NCI-H69 (cell line): ENCODE measurements at places on chromosomes 1 and 21.

DNA sequence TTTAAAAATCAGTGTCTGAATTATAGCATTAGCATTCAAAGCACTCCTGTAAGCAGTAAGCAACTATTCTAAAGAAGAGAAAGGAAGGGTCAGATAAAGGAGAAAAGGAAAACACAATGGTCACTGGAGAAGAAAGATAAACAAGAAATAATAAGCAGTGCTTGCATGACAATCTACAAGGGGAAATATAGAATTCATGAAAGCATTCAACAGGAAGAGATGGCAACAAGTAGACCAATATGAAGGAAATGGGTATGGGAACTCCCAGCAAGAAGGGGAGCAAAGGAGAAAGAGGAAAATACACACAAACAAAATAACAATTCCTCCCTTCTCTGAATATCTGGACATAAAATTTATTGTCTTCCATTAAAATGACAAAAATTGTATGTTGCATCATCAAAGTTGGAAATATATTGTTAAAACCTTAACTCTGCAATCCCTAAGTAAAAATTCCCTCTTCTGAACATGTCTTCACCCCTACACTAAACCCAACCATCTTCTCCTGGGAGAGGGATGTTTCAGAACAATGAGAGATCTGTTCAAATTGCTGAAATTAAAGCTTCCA, 206.3 kb upstream of the SAMSN1 start:
- DNase-seq = peak; percentile 56

- peak; percentile 71 for DNase-seq
Measured at GRCh38 chr1:214717351-214717750, 114.4 kb downstream of the CENPF start.

DNA sequence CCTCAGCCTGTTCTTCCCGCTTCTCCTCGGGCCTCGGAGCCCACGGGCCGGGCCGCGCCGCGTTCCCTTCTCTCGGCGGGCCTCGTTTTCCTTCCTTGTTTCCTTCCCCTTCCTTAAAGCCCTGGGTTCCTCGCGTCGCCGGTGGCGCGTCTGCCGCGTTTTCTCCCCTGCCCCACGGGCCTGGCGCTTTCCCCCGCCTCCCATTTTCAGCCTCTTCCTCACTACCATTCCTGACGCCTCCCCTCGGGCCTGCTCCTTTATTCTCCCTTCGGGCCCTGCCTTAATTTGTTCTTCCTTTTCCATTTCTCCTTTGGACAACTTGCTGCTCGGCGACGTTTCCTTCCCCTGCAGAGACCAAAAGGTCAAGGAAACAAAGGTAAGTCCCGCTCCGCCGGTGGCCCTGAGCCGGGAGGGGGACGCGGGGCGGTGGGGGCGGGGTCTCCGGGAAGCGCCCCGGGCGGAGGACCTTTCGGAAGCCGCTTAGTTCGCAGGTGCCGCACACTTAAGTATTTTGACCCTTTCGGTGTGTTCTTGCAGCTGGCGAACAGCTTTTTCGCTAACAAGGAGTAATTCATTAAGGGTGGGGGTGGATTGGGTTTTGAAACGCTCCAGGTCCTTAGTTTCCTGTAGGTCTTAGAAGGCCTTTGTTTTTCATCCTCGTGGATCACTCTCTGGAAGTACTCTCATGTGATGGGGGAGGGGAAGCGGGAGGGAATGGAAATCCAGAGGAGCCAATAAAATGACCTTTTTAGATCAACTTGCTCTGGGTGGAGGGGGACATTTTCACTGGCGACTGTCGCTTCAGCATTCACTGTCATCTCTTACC, 780 bp downstream of the YTHDF2 start:
- DNase-seq = peak; percentile 78

GRCh38 chr1:212595787-212596714, 12.5 kb upstream of the ATF3 start:
- peak; percentile 63 for DNase-seq

DNA sequence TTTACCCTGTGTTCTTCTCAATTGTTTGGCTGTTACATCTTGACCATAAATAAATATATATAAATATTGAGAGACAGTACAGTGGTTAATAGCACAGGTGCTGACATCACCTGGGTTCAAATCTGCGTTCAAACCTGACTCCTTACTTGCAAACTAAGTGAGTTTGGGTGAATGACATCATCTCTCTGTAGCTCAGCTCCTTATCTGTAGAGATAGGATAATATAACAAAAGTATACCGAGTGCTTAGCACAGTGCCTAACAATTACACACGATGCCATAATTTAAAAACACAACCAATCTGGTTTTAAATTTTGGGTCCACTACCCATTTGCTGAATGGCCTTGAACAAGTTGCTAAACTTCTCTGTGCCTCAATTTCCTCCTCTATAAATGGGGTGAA, 86.6 kb downstream of the RRAGC start:
- DNase-seq = no peak

GRCh38 chr1:54883349-54884102, 3.5 kb downstream of the DHCR24 start:
- DNase-seq = no peak

DNA sequence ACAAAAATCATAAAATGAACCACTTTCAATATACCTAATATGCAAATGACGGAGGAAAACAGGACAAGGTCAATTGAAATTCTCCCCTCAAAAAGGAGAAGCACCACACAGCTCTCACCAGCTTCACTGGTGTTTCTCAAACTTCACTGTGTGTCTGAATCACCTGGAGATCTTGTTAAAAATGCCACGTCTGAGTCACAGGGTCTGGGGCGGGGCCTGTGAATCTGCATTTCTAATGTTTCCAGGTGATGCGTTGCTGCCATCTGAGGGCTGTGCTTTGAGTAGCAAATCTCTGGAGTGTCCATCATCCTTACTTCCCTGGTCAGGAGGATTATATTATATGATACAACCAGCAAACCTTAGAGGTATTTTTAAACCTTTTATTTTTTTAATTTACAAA, 9.0 kb downstream of the CLDN19 start:
- peak; percentile 61 for DNase-seq

GRCh38 chr1:159088546-159089183, 12.1 kb upstream of the AIM2 start:
- DNase-seq = no peak

- no peak for DNase-seq
Measured at GRCh38 chr1:170694172-170694926, 30.4 kb downstream of the PRRX1 start.

DNA sequence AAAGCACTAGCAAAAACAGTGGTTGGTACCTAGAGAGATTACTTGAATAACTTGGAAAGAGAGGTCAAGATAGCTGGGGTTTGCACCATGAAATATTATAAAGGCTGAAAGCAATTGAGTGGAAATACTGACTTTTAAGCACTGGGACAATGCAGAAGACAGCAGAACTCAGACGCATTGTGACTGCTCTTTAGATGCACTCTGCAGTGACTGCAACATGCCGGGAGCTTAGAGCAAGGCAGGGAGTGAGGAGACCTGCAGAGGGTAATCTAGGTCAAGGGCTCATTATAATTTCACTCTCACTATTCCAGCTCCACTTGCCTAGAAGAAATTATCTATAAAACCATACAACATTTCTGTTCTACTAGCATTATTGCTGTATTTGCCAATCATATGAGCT, 36.6 kb downstream of the OLFM3 start:
- DNase-seq = no peak

GRCh38 chr21:44398499-44398898, 45.1 kb downstream of the TRPM2 start:
- no peak for DNase-seq

DNA sequence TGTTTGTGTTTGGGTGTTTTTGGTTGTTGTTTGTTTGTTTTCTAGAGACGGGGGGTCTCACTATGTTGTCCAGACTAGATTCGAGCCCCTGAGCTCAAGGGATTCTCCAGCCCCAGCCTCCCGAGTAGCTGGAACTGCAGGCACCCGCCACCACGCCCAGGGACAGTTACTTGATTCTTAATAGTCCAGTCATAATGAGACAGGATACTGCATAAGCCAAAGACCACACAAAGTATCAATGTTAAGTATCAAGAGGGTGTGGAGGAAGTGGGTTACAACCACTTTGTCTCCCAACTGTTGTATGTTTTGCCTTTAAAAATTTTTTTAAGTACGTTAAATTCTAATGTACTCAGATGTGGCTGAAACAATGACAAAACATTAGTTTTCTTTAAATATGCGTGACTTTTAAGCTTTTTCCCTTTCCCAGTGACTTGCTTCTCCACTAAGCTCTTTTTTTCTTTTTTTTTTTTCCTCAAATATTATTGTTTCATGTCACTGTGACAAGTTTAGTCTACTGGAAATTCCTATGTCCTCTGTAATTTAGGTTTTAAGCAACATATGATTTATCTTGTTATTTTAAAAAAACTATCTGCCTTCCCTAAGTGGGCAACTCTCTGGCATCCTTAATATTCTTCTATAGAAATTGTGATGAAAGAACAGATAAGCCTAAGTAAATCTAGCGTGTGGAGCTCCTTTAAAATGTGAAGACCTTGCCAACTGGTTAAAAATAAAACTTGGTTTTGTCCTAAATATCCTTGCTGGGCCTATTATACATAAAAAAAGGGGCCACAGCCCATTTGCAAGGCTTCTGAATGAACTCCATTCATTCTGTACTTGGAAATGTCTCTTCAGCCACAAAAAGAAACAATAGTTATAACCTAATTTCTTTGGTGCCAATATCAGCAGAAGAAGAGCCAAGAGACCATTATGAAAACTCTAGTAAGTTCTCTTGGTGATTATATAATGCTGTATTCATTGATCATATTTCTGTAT, 56.2 kb upstream of the DPH5 start:
- DNase-seq = no peak

- DNase-seq = no peak
Measured at GRCh38 chr1:116154536-116154935, 43.3 kb downstream of the MAB21L3 start.

DNA sequence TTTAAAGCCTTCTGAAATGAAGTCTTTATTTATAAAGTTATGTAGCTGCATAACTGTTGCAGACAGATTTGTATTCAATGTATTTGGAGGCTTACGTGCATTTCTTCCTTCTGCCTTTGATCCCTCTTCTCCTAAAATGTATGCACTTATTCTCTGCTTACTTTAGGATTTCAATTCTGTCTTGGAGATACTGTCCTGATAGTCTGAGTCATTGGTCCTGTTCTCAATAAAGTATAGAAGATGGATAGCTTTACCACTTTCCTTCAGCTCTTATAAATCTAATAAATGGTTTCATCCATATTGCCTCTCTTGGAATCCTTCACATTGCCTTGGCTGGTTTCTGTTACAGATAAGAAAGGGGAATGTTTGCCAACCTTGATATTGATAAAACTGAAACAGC, 430.1 kb upstream of the CAMK1G start:
- no peak for DNase-seq

DNA sequence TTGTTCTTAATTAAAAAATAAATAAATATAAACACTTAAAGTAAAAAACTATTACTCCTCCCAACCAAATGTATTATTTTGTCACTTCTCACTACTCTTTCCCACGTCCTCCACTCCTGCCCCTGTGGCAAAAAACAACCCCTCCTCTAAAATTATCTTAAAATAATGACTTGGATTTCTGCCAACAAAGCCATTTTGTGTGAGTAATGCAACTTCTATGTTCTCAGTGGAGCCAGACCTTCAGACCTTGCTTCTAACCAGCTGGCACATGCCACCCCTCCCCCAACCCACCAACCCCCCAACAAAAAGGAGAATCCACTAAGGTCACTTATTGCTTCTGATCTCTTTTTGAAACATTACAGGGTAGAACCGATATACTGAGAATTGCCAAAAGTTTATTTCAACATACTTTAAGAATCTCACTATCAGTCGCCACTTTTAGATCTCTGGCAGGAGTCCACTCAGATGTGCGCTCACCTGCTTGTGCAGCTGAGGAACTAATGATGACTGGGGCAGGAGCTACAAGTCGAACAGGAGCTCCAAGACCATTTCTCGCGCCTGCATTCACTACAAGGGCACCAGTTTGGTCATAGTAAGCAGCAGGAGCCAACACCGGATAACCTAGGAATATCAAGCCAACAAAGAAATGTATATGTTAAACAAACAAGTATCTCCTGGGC, 58.3 kb upstream of the SDC3 start:
- peak; percentile 95 for DNase-seq

DNA sequence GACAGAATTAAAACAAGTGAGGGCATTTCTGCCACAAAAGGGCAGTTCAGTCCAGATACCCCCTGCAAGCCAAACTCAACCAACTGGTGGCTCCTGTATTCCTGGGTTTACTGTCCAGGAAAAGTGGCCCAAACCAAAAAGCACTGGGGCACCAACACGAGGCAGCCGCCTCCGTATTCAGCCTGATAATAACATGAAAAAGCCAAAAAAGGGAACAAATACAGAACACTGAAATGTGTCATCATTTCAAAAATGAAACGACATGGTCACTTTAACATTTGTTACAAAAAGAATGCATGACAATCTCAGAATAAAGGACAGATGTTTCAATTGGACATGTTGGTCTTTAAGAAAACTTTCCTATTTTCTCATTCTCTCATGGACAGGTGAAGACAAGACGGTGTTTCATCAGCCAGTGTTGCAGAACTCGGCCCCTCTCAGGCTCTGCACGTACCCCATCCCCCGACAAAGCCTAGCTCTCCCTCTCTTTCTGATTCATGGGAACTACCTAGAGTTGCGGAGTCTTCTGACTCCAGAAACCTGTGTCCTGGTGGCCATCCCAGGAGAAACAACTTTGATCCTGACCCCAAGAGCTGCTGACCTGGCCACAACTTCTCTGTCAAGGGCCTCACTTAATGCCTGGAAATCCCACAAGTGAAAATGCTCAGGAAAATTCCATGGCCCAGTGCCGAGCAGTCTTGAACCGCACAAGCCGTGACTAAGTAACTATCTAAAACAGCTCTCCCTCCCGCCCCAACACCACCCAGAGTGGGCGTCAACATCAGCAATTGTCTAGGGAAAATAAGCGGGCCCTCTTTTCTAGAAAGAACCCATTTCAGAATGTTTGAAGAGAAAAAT, 27.1 kb downstream of the ZBTB17 start:
- DNase-seq = no peak

GRCh38 chr1:74426208-74426937, 86.0 kb downstream of the LRRC53 start:
- peak; percentile 87 for DNase-seq

GRCh38 chr21:14554948-14555347, 8.8 kb upstream of the SAMSN1 start:
- DNase-seq = no peak

DNA sequence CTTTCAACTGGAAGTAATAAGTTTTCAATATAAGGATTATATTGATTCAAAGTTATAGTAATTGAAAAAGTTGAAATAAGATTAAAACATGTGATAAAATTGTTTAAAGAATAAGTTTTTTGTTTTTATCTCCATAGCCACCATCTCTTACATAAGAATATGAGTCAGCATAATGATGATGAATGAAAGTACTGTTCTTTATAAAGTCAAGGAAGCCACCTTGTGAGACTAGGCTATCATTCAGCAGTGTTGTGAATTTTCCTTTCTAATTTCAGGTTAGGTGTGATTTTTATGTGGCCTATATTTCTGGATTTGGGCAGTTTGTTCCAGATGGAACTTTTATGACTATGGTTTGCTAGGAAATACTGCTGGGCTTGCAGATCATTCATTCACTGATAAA, 22.4 kb upstream of the ASB17 start:
- DNase-seq = no peak

- no peak for DNase-seq
Measured at GRCh38 chr1:2286923-2287322, 58.8 kb downstream of the SKI start.

GRCh38 chr1:121408354-121408753, 223.6 kb downstream of the SRGAP2C start:
- no peak for DNase-seq
